ENCODE measurements at places on chromosomes 4 and X.

- DNase-seq = no peak
Observed at GRCh38 chr4:149987330-149988086, 90.7 kb upstream of the DCLK2 start.

GRCh38 chr4:107996949-107997788 lies 7.5 kb downstream of the HADH start:
- DNase-seq = no peak

GRCh38 chr4:38948551-38948950 lies 80.9 kb downstream of the FAM114A1 start:
- DNase-seq = no peak

GRCh38 chr4:106979476-106979875 lies 56.6 kb downstream of the DKK2 start:
- no peak for DNase-seq

DNA sequence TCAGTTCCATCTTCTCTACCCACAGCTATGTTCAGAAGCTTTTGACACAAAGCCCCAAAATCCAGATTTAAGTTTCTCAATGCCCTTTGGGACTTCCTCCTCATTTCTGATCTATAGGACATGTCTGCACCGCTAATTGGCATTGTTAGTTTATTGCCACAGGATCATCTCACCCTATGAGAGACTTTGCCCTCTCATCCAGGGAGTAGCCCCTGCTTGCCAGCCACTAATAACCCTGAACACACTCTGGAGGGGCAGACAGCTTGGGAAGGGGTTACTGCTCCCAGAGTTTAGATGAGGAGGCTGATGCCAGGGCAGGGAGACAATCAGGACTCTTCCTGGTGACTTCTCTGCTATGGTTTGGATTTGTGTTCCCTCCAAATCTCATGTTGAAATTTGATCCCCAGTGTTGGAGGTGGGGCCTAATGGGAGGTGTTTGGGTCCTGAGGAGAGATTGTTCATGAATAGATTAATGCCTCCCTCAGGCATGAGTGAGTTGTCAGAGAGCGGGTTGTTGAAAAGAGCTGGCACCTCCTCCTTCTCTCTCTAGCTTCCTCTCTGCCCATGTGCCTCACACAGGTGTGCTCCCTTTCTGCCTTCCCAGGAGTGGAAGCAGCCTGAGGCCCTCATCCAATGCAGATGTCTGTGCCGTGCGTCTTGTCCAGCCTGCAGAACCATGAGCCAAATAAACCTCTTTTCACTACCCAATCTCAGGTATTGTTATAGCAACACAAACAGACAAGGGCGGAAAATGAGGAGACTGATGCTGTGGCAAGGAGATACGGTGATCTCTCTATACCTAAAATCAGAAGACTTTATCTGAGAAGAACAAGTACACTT lies 3.6 kb upstream of the SCARB2 start:
- DNase-seq = no peak

- DNase-seq = no peak
Observed at GRCh38 chr4:168562041-168562571, 65.3 kb downstream of the PALLD start.

GRCh38 chr4:169268951-169269760 lies 1.6 kb downstream of the SH3RF1 start:
- DNase-seq = no peak

DNA sequence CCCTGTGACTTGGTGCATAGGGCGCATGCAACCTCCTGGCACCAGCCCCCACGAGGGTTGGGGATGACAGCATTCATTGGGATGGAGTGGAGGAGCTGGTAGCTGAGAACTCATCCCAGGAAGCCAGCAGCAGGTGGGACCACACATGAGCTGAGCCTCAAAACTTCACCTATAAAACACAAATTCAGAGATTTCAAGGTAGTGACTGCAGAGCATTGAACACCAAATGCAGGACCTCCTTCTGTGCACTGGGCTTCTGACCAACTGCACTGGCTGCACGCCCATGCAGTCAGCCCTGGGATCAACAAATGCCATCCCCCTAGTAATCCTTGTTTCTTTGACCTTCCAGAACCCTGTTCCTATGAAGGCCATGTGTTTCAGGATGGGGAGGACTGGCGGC lies 197.8 kb downstream of the FRAS1 start:
- DNase-seq = no peak

- DNase-seq = no peak
Observed at GRCh38 chr4:47451657-47452056, 11.8 kb downstream of the COMMD8 start.

GRCh38 chr4:121799867-121800501 lies 1.1 kb upstream of the EXOSC9 start:
- DNase-seq = no peak

- no peak for DNase-seq
Observed at GRCh38 chr4:37865450-37865849, 25.4 kb upstream of the TBC1D1 start.

GRCh38 chr4:8342651-8343261 lies 73.2 kb downstream of the HTRA3 start:
- no peak for DNase-seq

- no peak for DNase-seq
Observed at GRCh38 chr4:53267026-53267425, 98.8 kb downstream of the SCFD2 start.

- DNase-seq = no peak
Observed at GRCh38 chr4:150012851-150013360, 65.3 kb upstream of the DCLK2 start.

DNA sequence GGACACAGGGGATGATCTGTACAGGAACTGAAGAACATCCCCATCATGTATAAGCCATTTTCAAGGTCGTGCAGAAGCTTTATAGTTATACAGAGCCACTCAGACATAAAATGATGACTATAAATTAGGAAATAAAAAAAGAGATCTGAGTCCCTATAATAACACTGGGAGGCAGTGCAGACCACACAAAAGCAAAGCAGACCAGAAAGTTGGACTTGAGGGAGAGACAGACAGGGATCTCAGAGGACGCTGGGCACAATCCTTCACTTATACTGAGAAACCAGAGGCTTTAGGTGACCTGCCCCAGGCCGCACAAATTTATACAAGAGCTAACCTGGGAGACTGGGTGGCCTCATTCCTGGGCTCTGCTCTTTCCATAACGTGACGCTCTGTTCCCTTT lies 70.5 kb downstream of the HADH start:
- no peak for DNase-seq

DNA sequence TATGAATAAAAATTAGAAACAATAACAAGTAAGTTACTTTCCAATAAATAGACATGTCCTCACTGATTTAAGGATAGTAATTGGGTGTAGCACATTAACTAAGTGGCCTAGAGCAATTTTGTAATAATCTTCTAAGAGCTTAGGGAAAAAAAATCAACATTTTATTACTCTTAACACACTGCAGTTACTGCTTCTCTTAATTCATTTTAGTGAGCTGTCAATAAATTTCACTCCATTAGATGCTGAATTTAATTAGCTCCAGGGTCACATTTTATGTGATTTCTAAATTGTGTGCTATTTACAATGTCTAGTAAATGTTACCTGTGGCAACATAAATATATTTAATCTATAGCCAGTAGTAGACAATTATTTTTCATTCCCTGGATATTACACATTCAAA lies 612.0 kb downstream of the C4orf33 start:
- no peak for DNase-seq

DNA sequence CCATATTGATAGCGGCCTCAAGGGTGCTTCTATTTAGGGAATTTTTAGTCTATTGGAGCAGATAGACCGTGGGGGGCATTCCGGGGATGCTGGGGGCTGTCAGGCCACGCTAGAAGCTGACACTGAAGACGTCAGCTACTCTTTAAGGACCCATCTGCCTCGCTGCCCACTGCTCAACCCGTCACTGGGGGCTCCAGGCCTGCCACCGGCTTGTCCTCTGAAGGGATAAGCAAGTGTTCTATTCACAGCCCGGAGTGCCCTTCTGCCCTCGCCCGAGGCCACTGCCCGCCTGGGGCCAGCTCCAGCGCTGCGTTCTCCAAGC lies 679 bp upstream of the MSL3 start:
- DNase-seq = no peak

DNA sequence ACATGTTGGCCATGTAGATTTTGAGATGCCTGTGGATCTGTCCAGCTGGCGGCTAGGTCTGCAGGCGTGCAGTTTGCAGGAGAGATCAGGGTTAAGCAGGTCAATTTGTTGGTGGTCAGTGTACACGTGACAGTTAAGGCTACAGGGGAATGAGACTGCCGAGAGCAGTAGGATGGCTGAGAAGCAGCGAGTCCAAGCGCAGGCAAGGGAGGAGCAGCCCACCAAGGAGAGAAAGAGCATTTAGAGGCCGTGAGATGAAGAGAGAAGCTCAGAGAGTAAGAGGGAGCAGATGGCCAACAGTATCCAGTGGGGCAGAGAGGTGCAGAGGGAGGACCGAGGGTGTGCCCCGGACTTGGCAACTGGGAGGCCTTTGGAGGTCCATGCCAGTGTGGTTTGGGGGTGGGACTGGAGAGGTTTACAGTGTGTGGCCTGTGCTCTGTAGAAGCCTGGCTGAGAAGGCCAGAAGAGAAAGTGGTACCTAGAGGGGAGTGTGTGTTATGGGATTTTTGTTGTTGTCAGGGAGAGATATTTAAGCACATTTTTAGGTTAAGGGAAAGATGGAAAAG lies 18.4 kb downstream of the SNX25 start:
- no peak for DNase-seq

- no peak for DNase-seq
Observed at GRCh38 chr4:86955888-86956451, 21.2 kb downstream of the AFF1 start.

DNA sequence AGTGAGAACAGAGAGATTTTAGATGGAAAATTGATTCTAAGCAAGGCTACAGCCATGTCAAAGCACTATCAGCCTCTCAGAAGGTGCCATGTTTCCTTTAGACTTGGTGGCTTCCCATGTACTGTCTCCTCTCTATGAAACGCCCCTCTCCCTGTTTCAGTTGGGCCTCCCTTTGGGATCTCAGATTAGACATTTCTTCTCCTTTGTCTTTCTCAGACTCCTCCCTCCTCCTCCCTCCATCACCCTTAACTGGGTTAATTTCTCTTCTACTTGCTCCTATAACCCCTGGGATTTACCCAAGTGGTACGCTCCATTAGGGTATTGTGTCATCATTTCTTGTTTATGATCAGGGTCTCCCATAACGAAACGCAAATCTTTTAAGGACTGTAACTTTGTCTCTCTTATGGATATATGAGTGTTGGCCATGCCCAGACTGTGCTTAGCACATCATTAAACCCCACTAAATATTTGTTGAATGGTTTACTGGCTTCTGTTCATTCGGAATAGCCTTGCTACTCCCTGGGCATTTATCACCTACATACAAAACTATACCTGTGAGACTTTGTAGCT lies 106.8 kb downstream of the FAM9B start:
- no peak for DNase-seq

DNA sequence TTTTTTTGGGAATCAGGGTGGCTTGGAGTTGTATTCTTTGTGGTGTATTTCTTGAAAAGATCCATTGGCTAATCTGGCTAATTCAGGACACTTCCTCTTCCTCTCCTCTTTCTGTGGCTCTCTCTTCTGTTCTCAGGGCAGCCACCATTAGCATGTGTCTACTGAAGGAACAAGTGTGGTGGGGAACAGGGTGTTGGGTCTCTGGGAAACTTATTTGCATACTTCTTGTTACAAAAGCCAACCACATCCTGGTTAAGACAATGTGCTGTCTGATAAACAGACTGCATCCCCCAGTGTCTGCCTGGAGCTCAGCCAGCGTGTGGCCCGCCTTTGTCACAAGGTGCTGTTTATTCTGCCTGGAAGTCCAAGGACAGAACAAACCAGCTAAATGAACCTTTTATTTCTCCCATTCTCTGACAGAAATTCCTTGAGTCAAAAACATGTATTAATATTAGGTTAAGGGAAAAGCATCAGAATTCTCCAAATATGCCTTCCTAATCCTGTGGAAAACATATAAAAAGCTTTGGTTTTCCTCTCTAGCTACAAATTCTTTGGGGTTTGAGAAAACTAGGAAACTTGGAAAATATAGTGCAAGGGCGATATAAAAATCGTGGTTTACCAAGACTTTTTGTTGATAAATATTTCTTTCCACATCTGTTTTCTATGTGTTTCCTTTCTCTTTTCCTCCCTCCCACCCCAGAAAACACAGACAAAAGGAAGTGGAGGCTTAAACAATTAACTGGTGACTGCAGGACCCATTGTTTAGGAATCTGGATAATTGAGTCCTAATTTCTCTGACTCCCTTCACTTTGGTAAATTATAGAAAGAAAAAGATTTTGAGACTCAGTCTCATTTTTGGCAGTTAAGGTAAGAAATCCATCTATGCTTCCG lies 203.6 kb downstream of the SPRY1 start:
- no peak for DNase-seq

GRCh38 chrX:150913511-150913910 lies 15.0 kb upstream of the CD99L2 start:
- no peak for DNase-seq

DNA sequence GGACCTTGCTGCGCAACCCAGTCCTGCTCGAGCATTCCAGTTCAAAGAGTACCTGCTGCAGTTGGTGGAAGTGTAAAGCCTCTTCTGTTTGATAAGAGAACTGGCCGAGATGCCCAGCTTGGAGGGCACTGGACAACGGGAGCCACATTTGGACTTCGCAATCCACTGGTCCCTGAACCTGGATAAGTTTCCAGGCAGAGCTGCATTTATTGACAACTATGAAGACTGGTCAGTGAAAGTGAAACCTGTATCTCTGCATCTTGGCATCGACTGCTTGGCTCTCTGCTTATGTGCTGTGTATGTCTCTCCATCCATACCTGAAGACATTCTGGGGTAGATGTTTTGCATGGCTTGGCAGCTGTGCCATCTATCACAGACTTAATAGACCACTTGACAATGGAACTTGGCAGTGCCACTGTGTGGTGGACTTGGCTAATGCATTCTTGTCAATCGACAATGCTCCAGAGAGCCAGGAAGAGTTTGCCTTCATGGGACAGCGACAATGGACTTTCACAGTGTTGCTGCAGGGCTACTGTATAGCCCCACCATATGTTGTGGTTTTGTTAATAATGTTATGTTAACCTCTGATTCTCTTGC lies 43.5 kb upstream of the ZBTB33 start:
- DNase-seq = no peak

DNA sequence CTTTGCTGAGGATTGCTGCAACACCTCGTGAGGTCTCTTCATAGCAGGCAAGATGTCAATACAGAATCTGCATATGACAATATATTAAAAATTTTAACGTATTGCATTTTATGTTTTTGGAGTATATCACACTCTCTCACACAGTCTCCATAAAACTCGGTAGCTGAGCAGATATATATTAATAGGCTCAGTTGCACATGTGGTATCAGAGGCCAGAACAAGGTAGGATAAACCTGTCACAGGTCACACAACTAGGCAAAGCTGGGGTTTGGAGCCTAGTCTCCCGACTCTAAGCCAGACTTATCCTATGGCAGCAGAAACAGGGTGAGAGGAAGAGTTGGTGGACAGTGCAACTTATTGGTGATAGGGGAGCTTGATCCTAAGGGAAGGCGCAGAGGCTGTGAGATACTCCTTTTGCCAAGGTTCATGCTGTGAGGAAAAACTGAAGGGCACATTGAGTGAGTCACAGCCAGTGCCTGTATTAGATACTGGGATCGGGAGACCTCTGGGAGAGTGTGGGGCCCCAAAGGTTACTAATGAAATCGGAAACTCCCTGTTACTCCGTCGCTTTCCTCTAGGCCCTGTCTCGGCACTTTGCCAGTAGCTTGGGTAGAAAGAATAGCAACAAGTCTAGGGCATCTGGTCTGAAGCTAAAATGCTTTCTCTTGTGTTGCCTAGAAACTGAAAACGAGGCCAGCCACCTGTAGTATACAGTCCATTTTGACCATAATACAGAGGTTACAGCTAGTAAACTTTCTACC lies 195.7 kb downstream of the ARHGAP10 start:
- DNase-seq = no peak

- DNase-seq = no peak
Observed at GRCh38 chr4:48445704-48446103, 37.4 kb upstream of the SLC10A4 start.
